HT-29 (cell line): ENCODE measurements at places on chromosomes 7 and 10.
A peak's percentile ranks its signal among the peaks of the same experiment; 100 is the strongest.

- peak; percentile 75 for DNase-seq
These were observed 99.1 kb upstream of the PDGFA start for GRCh38 chr7:618539-619367.

- DNase-seq = no peak
These were observed 78.4 kb upstream of the TMEM168 start for GRCh38 chr7:112868609-112869008.

GRCh38 chr10:94358480-94358879 is 4.3 kb downstream of the NOC3L start:
- DNase-seq = peak; percentile 22

GRCh38 chr7:107978815-107979408 is 24.0 kb downstream of the LAMB1 start:
- DNase-seq = no peak

GRCh38 chr10:70106958-70107791 is 25.4 kb downstream of the AIFM2 start:
- no peak for DNase-seq

- no peak for DNase-seq
These were observed 28.1 kb downstream of the YWHAG start for GRCh38 chr7:76330673-76331072.

DNA sequence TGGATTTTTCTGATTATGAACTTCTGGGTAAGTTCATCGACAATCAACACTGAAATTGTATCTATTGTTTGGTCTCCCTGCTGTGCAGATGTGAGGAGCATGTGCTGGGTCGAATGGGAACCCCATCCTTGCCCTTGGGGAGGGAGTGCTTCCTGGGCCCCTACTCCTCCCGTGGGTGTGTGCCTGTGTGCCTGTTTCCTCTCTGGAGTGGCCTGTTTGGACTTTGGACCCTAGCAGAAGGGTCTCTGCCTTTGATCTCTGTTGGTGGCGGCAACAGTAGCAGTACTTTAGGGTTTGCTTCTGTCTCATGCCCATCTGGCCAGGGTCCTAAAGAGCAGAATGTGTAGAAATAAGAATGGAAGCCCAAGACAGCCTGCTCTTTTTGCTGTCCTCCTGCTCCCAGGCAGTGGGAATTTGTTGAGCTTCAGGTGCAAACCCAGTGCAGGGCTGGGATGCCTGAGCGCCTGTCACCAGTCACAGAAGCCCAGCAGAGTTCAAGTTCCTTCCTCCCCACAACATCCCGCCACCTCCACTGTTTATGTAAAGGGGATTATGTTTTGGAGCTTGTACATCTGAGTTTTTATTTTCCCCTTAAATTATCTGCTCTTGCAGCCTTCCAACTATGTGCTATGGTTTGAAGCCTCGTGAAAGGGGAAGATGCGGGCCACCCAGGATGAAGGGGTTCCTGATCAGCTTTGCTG is 1.5 kb upstream of the TACR2 start:
- peak; percentile 30 for DNase-seq

GRCh38 chr7:17532861-17533404 is 234.5 kb downstream of the AHR start:
- DNase-seq = peak; percentile 70

GRCh38 chr7:46009211-46009610 is 88.1 kb upstream of the IGFBP3 start:
- no peak for DNase-seq

GRCh38 chr7:2353936-2354185 is 766 bp upstream of the EIF3B start:
- peak; percentile 94 for DNase-seq

DNA sequence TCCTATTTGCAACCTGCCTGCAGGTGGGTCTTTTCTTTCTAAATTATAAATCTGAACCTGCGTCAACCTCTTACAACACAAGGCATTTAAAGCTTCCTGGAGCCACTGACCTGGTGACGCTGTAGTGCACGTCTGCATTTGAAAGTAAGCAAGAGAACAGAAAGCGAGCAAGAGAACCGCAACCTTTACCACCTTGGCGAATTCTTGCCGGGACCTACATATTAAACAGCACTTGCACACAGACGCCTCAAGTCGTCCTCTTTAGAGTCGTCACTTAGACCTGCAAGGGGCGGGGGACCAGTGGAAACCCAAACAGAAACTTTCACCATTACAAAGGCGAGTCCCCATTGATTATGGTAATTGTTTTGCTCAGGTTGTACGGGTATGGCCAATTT is 9.5 kb downstream of the GLI3 start:
- DNase-seq = no peak

DNA sequence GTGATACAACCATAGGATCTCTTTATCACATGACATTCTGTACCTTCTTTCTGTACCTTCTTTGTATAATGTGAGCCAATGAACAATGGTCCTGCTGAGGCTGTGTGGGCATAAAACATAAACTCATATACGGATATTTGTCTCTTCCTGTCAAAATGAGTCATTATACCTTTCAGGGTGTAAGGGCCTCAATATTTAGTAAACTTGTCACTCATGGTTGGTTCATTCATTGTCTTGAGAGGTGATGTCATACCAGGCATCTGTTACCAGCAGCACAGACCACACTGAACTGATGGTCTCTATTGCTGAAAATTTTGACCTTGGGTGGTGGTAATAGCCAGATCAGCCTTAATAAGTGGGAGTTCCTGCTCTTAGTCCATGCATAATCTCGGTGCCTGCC is 287.6 kb upstream of the TPK1 start:
- no peak for DNase-seq

GRCh38 chr10:70902661-70903261 is 14.4 kb upstream of the PCBD1 start:
- no peak for DNase-seq

DNA sequence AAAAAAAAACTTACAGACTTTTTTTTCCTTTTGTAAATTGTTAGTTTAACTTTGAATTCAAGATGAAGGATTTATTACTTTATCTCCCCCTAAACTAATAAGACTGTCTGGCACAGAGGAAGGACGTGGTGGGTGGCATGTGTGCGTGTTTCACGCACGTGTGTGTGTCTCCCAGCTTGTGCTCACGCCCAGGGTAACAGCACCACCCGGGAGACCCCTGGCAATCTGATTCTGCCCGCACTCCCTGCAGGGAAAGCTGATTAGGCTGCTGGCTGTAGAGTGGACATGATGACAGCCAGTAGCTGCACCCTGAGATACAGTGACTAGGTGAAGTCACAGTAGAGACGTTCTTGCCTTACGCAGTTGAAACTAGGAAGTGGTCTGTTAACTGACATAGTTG is 25.3 kb downstream of the WIPI2 start:
- DNase-seq = no peak

DNA sequence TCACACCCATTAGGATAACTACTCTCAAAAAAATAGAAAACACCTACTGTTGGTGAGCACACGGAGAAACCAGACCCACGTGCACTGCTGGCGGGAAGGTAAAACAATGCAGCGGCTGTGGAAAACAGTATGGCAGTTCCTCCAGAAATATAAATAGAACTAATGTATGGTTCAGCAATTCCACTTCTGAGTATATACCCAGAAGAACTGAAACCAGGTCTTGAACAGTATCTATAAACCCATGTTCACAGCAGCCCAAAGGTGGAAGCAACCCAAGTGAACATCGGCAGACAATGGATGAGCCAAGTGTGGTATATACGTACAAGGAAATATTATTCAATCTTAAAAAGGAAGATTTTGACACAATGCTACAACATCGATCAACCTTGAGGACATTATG is 164.7 kb downstream of the ZMYND11 start:
- DNase-seq = no peak

- DNase-seq = no peak
These were observed 41.1 kb upstream of the DPYSL4 start for GRCh38 chr10:132145521-132146185.

DNA sequence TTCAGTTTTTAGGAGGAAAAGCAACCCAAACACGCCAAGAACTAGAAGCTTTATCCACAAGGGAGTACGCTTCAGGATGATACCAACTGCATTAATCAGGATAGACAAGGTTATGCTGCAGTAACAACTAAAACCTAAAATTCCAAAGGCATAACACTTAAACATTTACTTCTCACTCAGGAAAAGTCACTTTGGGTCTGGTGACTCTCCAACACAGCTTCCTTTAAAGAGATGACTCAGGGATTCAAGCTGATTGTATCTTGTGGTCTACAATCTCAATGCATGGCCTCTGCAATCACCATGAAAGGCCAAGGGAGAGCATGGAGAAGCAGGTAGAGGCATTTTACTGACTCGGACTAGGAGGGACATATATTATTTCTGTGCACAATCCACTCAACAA is 315.8 kb downstream of the KCNMA1 start:
- DNase-seq = no peak

- no peak for DNase-seq
These were observed 3.7 kb upstream of the FZD9 start for GRCh38 chr7:73429622-73430505.

DNA sequence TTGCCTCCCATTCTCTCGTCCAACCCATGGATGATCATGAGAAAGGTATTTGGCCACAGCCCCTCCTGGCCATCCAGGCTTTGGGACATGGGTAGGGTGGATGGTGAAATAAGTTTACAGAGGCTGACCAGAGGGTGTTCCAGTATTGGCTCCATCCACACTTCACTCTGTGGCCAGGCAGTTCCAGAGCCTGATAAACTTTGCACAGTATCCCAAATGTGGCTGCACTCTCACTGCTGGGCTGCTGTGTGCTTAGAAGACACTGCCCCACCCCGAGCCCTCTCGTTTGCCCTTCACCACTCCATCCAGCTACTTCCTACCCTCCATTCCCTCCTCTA is 72.0 kb upstream of the ZMIZ1 start:
- DNase-seq = no peak

GRCh38 chr7:134355927-134356326 is 39.2 kb upstream of the SLC35B4 start:
- no peak for DNase-seq

DNA sequence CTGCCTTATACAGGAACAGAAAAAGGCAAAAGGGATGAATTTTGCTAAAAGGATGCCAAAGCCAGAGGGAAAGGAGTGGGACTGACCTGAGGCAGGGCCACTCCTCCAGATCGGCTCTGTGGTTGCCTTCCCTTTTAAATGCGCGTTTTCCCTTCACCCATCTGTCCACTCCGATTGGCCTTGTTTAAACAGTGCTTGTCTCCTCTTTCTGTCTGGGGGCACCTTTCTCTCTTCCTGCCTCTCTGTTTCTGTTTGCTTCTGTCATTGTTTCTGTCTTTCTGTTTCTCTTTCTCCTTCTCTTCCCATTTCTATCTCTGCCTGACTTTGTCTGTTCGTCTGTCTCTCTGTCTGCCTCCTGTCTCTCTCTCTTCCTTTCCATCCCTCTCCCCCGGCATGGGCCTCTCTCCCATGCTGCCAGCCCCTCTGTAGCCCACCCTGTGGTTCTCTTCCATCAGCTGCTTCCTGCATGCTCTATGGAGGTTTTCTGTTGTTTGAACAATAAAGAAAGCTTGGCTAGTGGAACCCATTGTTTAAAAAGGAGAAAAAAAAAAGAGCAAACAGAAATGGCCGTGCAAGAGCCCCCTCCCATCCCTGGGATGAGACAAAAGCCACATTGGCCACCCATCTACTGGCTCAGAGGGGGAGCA is 29.5 kb upstream of the HSPB1 start:
- no peak for DNase-seq

GRCh38 chr7:43585562-43585961 is 2.7 kb downstream of the STK17A start:
- DNase-seq = no peak

DNA sequence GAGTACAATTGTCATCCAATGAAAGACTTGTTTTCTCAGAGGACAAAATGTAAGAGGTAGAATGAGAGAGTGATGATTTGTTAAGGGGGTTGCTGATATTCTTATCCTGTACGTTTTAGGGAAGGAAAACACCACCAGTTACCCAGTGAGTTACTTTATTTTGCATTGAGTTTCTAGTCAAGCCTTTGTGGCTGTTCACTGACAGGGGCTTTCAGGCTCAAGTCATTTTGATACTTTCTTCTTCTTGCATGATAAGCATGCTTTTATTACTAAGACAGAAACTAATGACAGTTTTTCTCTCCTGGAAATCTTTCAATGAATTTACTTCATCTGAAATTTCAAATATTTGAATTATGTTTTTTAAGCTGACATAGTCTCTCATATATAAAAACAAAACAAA is 710.2 kb upstream of the POM121L12 start:
- DNase-seq = no peak

DNA sequence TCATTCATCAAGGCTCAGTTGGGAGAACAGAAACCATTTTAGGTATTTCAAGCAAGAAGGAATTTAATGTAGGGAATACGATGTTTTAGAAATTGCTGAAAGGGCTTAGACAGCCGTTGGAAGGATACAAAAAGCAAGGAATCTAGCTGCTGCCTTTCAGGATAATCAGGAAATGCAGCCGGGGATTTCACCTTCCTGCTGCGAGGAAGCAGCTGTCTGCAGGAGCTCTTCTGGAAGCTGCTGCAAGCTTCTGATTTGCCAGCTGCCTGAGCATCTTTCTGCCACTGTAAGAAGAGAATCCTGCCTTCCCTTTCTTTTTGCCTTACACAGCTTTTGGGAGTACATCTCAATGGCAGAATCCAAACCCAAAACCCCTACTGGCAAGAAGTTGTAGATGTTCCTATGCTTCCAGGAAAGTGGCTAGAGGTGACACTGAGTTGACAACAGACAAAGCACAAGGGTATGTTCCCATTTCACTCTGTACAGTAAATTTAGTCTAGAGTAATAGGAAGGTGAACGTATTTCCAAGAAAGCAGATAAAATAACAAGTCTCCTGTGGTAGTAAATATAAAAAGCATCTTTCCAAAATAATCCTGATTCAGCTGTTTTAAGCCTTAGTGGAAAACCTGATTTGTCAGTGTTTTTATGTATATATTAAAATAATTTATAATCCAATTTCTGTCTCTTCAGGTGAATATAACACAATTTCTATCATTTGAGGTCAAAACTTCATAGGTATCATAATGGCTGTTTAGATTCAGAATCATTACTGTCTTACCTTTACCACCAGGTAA is 148.4 kb upstream of the LRGUK start:
- no peak for DNase-seq

- peak; percentile 40 for DNase-seq
These were observed 1.1 kb downstream of the RALA start for GRCh38 chr7:39624442-39624807.

DNA sequence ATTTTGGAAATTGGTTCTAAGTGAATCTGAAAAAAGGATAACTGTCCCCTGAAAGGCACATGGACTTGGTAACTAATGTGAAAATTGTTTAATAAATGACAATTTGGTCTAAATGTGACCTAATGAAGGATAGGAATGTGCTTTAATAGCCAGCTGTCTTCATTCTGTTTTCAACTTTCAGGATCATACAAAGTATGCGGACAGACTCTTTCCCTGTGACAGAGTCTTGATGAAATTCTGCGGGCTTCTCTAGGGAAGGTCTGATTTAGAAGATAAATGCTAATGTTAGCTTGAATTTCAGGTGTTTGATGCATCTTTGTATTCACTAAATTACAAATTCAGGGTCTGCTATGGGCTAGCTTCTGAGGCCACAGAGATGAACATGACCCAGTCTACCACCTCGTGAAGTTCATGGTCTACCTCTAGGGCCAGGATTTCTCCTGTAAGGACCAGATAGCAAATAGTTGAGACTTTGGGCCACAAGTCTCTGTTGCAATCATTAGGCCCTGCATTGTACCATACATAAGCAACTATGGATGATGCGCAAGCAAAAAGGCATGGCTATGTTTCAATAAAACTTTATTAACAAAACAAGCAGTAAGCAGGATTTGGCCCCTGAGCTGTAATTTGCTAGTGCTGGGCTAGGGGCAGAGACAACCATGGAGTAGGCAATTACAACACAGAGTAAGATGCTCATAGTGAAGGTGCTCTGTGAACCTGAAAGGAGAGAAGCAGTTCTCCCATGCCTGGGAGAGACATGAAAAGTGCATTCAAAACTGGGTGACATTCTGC is 368.6 kb downstream of the INHBA start:
- no peak for DNase-seq
